ENCODE measurements at places on chromosomes 12 and 14.

- DNase-seq, result no peak
Observed at GRCh38 chr14:90332271-90332584, 487 bp upstream of the NRDE2 start.

DNA sequence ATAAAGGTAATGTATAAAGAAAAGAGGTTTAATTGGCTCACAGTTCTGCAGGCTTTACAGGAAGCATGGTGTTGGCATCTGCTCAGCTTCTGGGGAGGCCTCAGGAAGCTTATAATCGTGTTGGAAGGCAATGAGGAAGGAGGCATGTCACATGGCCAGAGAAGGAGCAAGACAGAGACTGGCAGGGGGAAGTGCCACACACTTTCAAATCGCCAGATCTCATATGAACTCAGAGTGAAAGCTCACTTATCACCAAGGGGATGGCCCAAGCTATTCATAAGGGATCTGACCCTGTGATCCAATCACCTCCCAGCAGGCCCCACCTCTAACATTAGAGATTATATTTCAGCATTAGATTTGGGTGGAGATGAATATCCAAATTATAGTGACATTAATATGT, 26.3 kb downstream of the LDHB start:
- DNase-seq, result no peak

- no peak for DNase-seq
Observed at GRCh38 chr12:53191885-53192530, 11.3 kb upstream of the CSAD start.

- no peak for DNase-seq
Observed at GRCh38 chr12:76495556-76495955, 64.0 kb downstream of the OSBPL8 start.

GRCh38 chr12:42935756-42936155, 346.2 kb upstream of the PRICKLE1 start:
- DNase-seq, result no peak

DNA sequence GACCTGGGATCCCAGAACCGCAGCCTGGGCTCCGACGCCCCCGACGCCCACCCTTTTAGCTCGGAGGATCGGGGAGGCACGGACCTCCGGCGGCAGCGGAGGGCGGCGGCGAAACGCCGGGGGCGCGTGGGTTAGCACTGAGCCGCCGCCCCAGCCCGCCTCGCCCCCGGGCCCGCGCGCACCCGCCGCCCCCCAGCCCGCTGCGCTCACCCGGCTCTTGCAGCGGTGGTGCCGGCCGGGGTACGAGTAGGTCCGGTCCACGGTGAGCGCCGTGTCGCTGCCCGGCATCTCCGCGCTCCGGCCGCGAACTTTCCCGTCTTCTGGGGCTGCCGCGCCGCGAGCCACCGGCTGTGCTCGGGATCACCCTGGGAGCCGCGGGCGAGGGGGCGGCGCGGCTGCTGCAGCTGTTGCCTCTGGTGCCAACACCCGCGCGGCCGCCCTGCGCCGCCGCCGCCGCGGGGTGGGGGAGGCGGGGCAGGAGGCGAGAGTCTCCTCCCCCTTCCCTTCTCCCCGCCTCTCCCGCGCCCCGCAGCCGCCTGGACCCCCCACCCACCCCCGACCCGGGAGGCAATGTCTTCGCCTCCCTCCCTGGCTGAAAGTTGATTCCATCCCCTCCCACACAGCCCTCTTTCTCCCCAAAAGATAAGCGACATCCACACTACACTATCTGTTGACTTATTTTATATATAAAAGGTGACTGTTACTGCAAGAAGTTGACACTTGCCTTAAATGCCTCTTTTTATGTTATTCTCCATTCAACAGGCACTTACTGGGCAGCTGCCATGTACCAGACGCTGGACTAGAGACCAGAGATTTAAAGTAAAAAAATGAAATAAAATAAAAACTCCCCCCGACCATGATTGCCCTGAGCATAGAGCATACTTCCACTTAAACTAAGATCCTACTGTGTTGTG, at the start of gene TMCC3:
Gene TMCC3 (minus strand): TSS at position 415 of the 914 bp plus-strand sequence. CDS start 127 bp downstream, at position 288.
- DNase-seq, result peak; percentile 58

DNA sequence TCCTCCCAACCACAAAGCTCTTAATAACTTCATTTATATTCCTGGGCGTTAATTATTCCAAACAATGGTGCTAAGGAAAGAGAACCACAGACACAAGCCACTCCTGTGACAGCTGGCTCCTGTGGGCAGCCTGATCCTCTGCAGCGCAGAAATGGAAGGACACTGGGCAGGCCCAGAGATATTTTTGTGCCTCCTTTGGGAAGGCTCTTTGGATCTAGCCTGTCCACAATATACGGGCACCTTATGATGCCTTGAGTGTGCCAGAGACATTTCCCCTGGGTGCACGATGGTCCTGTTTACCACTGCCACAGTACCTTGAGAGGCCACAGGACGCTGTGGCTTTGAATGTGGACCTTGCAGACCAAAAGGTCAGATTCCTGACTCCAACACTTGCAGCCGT, 2.1 kb downstream of the ASB2 start:
- DNase-seq, result no peak

DNA sequence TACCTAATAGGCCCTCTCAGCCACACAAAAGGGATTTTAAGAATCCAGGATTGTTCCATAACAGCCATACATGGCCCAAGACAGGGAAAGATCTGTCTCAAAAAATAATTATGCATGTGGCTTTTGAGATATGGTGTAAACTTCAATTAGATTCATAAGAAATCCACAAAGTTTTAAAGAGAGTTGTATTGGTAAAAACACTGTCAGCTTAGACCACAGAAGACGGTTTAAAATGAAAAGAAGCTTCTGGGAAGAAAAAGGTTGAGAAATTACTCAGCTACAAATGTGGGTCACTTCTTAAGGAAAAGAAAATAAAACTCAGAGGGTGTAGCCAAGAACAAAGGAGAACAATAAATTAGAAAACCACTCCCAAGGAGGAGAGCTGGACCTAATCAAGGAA, 191.4 kb downstream of the KIF26A start:
- no peak for DNase-seq

DNA sequence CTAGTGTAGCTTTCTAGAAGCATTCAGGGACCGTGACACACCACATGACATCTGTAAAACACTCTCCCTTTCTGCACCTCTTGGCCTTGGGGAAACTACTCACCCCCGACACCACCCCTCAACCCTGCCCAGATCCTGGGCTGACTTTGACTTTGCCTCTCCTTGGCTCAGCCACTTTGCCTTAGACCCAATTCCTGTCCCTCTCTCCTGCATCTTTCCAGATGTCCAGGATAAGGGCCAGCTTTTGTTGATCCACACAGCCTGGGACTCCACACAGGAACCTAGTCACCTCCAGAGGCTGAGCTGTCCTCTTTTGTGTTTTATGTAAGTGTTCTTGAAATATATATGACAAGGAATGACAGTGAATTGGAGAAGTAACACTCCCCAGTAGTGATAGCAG, 153.7 kb upstream of the PLXNC1 start:
- DNase-seq, result no peak

DNA sequence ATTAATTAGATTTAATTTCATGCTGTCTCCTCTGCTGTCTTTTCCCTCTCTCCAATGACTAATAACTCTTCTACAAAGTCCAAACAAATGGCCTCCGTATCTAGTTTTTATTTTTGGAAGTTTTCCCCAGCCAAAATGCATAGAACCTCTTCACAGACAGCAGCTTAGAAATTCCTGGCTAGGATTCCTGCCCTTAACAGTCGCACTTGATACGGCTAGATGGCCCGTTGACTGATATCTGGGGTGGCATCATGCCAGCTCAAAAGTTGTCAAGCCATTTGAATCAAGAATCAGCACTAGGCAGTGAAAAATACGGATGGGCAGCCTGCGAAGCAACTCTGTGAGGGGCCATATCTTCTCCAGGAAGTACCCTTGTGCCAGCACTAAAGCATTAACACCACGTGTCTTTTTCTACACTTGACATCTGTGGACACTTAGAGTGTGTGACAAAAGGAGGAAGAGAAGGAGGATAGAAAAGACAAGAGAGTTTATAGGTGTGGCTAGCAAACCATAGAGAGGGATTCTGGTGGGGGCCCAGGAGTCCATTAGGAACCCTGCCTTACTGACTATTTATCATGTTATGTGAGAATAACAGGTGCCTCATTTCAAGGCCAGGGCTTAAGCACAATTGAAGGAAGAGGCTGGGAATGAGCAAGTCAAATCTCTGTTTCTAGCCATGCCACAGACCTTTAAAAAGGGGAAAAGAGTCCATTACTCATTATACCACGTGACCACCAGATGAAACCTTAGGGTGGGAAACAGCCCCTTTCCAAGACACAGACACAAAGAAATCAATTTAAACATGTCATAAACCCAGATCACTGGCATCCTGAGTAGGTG, 39.2 kb upstream of the KRR1 start:
- DNase-seq, result no peak

DNA sequence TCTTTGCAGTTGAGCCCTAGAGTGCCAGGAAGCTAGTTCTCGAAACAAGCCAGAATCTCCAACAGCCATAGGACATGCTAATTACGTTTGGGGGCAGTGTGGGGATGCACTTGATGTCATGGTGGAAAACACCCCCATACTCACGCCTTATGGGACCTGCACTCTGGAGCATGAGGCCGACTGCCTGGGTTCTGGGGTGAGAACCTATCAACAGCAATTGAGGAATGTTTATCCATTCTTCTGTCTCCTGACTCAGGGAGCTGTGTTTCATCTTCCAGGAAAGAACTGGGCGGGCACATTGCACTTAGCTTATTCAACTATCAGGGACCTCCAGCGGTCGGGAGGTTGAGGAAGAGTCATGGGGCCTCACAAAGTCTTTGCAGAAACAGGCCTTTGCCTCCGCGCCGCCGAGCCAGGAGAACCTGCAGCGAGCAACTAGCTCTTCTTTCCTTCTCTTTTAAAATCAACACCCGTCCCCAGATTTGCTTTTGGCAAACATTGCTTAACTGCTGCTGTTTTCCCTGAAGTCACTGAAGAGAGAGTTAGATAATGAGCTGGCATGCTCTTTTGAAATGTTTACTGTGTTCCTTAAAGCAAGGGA, 226.1 kb upstream of the DIO3 start:
- DNase-seq, result no peak

DNA sequence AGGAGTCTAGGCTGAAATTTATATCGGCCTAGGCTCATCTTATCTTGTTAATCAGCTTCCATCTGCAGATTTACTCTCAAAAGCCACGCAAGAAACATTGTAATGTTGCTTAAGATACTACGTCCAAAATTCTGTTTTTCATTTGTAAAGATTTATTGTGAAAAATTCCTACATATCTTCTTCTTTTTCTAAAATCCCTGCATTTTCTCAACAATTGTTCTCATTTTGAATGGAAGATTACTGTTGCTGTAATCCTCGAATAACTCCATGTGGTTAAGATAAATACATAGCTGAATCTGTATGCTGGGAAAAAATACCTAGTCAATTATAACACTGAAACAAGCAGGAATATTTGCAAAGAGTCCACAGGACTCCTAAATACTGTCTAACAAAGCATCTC, 15.6 kb downstream of the INSM2 start:
- no peak for DNase-seq

DNA sequence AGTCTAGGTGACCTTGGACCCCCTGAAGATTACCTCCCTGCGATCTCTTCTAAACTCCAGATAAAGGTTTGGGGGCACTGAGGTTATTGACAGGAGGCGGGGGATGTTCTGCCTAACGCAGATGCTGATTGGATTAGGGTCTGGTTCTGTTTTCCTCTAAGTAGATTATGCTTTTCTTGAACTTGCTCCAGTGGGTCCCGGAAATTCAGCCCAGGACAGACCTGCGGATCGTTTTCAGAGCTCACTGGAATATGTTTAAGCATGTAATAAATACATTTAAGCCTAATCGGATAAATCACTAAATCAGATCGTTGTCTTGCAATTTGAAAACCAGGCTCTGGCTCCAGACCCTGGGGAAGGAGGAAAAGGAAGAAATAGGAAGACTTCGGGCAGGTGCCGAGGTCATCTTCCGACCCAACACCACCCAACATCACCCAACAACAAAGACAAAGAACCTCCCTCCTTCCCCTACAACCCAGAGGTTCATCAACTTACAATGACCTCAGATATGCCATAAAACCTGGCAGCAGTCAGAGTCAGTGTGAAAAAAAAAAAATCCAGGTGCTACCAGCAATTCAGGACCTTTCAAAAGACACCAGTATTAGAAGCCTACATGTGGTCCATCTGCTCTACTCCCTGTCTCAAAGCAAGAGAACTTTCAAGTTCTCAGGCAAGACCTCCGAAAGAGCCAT, 148.4 kb downstream of the KSR2 start:
- DNase-seq, result no peak

- no peak for DNase-seq
Observed at GRCh38 chr12:50394469-50395029, 1.9 kb downstream of the FAM186A start.

DNA sequence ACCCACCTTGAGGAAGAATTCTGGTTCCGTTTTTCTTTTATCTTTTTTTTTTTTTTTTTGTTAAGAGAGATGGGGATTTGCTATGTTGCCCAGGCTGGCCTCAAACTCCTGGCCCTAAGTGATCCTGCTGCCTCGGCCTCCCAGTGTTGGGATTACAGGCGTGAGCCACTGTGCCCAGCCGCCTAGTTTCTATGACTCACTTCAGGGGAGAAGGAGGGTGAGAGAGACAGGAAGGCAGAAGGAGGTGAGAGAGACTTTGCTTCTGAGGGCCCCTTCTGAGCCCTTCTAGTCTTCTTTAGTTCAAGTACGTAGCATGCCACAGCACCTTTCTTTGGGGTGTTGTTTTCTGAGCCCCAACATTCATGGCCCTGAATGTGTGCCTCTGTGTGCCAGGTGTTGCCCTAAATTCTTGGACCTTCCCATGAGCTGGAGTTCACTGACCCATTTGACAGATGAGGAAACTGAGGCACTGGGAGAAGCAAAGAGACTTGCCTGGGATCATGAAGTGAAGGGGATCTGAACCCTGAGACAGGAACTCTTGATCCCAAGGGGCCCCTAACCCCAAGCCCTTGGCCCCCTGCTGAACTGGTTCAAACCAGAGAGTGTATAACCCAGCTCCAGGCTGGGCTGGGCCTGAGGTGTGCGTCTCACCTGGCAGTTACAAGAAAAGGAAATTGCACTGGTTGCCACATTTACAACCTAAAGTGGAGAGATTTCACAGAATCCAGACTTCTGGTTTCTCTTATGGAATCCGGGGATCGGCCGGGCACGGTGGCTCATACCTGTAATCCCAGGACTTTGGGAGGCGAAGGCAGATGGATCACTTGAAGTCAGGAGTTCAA, 20.8 kb downstream of the SH2B3 start:
- DNase-seq, result no peak

DNA sequence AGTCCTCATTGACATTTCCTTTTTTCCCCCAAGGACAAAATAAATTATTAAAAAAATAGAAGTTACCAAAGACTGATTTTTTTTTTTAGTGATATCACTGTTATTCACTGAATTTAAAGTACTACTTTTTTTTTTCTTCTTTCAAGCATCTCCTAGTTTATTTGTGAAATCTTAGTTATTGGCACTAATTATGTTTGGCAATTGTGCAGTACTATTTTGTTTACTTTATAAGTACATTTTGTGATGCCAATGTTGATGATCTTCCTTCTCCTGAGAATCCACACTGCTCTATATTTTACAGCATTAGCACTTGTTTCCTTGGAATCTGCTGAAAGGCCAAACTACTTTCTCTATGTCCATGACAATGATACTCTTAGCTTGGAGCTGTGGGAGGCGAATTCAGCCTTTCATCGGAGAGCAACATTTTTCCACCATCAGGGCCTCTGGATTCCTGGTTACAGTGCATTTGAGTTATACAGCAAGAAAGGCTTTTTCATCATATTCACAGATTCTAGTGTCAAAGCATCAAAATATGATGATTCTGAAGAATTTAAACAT, 123.8 kb upstream of the PTPRQ start:
- peak; percentile 59 for DNase-seq

Measured in H9 (cell line).